ENCODE measurements at places on chromosomes 1 and 21.

GRCh38 chr1:41525891-41526587, 41.6 kb upstream of the EDN2 start:
- no peak for DNase-seq

DNA sequence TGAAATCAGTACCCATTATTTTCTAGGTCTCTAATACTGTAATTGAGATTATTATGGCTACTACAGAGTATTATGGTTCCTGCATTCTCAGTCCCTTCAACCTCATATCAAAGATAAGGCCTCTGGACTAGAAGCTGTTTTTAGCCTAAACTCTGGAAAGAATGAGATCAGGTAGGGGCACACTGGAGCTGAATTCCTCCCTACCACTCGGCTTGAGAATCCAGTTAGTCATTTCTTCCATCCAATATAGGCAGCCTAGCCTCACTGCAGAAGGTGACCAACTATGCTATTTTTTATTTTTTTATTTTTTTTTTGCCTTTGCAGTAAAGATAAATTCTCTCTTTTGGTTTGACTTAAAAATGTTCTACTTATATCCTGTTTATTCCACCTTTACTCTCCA, 8.0 kb upstream of the HAX1 start:
- DNase-seq = no peak

- no peak for DNase-seq
Observed at GRCh38 chr21:29117372-29117955, 13.0 kb upstream of the MAP3K7CL start.

DNA sequence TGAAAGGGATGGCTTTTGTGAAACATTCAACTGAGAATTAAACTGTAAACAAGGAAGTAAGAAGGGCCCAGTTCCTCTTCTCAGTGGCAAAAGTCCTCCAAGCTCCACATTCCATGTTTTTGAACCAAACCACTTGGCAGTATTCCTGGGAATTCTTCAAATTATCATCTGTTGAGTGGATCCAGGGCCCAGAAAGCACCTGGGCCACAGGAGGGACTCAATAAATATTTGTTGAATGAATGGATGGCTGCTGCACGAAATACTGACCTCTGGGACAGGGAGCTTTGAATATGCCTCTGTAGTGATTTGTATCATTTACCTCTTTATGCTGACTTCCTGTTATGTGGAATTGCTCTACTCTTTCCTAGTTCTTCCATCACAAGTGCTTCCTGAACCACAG, 4.7 kb downstream of the SLC35F3 start:
- no peak for DNase-seq

Measured in cortex of kidney (tissue), 1 donor.